Stimulated activated CD4-positive, alpha-beta T cell treated with anti-CD3 and anti-CD28 coated beads, Interleukin-1b, Interleukin-23, amount 100 ng/mL, for 48 hours (primary cell): ENCODE measurements at places on chromosomes 7 and 10.

DNA sequence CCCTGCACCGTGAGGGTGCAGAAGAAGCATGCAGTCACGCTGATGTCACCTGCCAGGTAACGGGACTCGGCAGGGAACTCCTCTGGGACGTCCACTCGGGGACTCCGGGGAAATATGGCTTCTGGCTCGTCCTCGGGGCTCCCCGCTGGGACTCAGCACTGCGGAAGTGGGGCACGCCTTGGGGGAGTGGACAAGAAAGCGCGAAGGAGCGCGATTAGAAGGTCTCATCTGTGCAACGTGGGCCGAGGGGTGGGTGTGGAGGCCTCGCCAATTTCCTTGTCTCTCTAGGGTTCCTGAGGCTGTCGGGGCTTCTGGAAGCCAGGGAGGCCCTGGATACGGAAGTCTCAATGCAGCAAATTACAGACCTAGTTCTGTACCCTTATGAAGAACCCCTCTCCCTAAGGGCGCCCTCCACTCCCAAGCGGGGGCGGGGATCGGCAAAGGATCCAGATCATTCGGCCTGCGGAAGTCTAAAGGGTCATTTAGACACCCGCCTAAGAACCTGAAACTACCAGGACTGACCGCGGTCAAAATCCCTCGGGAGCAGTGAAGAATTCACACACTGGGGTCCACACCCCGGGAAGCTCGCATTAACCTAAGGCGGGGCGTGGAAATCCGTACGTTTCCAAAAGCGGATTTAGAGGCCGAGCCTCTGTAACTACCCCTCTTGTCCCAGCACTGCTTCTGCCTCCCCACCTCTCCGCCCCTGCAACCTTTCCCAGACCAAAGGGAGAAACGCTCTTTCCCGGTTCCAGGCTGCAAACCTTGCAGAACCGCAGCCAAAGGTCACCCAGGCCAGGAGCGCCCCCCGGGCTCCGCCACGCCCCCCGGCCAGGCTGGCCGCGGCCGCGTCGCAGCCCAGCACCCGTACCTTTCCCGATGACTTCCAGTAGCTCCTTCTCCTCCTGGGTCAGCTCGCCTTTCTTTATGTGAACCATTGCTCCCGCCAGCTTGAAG, 640 bp downstream of the ANKMY2 start:
- DNase-seq: peak; percentile 49

- no peak for DNase-seq
Measured at GRCh38 chr10:27736396-27736795, 9.2 kb downstream of the MKX start.

GRCh38 chr10:62792261-62792660, 12.3 kb upstream of the ADO start:
- DNase-seq: no peak

GRCh38 chr10:28839600-28840007, 162.3 kb downstream of the BAMBI start:
- DNase-seq: no peak

GRCh38 chr7:16531707-16532106, 5.1 kb downstream of the LRRC72 start:
- no peak for DNase-seq

DNA sequence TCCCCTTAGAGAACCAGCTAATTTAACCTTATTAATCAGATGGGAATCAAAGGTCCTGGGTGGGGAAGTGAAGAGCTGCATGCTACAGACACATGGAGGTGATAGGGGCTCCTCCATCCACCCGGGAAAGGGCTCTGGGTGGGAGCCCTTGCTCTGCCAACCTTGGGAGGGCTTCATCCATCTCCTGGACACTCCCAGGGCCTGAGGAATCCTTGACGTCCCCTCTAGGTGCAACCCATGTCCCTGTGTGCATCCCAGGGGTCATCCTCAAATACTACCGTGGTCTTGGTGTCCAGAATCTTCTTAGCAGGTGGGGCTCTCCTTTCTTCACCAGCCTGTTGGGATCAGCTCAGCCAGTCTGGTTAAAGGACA, 55.4 kb upstream of the IGFBP3 start:
- no peak for DNase-seq

DNA sequence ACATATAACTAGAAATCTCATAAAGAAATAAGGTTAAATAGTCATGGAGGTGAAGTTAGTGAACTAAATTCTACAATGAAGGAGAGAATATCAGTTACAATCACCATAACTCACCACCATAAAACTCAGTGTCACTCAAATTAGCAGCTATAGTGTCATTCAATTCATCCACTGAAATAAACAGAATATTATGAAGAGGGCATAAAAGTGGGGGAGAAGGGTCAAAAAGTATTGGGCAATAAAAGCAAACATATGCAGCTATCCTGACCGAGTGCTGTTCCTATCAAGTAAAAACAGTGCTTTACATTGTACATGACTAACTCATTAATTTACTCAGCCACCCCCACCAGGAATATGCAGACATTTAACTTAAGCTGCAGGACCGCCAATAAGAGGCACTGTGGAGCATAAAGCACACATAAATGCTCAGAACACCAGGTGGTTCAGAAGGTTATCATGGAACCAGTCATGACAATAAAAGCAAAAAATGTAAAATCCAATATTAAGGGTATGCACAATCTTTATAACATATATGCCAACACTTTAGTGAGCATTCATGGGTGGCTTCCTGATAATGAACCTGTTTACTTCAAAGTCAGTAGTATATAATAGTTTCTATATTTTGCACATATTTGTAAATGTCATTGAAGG, 95.5 kb upstream of the LAMB4 start:
- DNase-seq: no peak

DNA sequence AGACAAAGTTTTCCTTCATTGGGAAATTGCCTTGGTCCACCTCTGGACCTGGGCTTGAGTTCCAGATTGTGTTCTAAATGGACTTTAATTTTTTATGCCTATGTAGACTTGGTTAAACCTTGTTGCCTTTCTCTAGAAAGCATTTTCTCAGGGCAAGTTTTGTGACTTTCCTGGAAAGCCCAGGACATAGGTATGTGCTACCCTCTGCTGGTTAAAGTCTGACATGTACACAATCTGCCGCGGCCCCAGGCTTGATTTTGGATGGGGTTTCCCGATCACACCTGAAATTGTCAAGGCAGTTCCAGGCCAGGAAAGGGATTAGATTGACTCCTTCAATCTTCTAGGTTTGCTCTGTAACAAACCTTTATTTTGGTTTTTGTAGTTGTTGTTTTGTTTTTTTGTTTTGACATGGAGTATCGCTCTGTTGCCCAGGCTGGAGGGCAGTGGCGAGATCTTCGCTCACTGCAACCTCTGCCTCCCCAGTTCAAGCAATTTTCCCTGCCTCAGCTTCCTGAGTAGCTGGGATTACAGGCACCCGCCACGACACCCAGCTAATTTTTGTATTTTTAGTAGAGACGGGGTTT, 14.1 kb upstream of the AKR1B10 start:
- peak; percentile 34 for DNase-seq

GRCh38 chr7:149794661-149795060, 21.3 kb upstream of the ZNF467 start:
- DNase-seq: no peak

DNA sequence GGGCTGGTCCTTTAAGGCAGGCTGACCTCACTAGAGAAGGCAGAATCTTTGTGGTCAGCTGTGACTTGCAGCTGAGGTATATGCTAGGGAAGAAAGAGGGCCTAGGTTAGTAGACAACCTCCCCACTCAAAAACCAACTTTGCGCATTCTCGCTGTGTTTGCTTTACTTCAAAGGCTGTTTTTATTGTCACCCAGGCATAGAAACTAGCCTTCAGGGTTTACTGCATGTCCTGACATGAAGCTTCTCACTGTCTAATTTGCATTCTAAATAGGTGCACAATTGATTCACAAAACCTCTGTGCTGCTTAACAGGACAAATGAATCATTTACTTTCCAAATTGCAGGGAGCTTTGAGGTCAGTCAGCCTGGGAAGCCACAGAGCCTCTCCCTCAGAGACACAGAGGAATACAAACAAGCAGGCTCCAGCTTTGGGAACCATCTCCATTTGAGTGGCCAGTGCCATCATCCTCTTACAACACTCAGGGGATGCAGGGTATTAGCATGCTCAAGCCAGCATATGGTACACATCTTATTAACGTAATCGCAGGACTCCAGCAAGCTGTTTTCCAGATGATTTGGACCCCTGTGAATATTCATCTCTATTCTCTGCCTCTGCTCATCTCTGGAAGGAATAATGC, 596.4 kb upstream of the GHITM start:
- DNase-seq: no peak
